H9 (cell line): ENCODE measurements at places on chromosomes 13 and 19. TPM values are rescaled to one million over a fixed set of nuclear protein-coding genes. Genes with fewer than 3 reads are reported as not detected.

- no peaks in the 10 kb centered on the region for H3K4me1 ChIP-seq
- no peaks in the 10 kb centered on the region; the same call in 1 of the 2 replicates for H3K27me3 ChIP-seq
- no peak overlapping the region for H3K4me3 ChIP-seq
- DNase-seq = no peak
These were observed 7.2 kb downstream of the GADD45B start for GRCh38 chr19:2483084-2483483.

GRCh38 chr13:19927117-19927748, 31.3 kb upstream of the ZMYM2 start:
- H3K4me1 ChIP-seq = no peaks in the 10 kb centered on the region
- no peak overlapping the region for H3K4me3 ChIP-seq
- no peaks in the 10 kb centered on the region for H3K27me3 ChIP-seq
- no peaks in the 10 kb centered on the region; the same call in 1 of the 3 replicates for H3K36me3 ChIP-seq
- no peak overlapping the region for H3K27ac ChIP-seq

DNA sequence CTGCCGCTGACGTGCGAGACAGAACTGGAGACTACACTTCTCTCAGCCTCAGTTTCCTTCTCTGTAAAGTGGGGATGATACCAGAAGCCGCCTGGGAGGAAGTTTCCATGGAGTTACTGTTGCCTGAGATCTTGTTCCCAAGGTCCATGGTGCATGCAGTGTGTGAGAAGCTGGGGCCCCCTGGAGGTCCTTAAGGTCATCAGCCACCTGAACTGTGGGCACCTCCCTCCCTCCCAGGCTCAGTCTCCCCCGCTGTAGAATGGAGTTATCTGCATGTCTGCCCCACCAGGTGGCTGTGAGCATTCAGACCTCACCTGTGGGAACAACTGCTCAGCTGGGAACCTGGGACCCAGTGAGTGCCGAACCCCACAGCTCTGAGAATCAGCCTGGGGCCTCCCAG, 2.7 kb downstream of the CRX start:
- no peaks in the 10 kb centered on the region for H3K36me3 ChIP-seq
- H3K4me1 ChIP-seq = no peaks in the 10 kb centered on the region
- peak; percentile 60 for DNase-seq
- H3K27ac ChIP-seq = no peak overlapping the region
- H3K27me3 ChIP-seq = no peaks in the 10 kb centered on the region

DNA sequence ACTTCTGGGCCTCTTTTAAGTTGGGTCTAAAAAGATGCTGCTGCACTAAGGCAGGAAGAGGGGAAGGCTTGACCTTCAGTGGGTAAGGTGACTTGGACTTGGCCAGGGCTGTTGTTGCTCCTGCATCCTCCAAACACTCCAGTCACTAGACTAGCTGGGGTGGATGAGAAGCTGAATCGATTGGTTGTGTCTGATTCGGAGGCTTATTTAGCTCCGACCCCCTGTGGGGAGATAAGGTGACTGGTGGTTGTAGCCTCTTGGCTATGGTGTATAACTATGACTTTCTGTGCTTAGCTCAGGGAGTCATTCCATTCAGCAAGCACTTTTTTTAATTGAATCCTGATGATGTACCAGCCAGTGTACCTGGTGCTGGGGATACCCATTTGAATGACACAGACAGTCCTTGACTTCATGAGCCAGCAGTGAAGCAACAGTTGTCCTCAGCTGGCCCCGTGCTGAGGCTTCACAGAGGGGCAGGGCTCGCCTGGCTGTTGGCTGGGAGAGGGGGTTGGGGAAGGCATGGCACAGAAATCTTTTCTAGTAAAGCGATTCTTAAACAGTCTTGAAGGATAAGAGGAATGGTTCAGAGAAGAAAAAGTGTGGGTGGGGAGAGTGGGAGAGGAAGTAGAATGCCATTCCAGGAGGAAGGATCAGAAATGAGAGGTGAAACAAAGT, 9.9 kb downstream of the PCDH8 start:
- no peak overlapping the region for H3K27ac ChIP-seq
- no peak for DNase-seq
- peaks cover 3% of the 10 kb centered on the region; the same call in 1 of the 2 replicates for H3K4me1 ChIP-seq
- no peak overlapping the region for H3K4me3 ChIP-seq
- no peaks in the 10 kb centered on the region; the same call in 2 of the 3 replicates for H3K36me3 ChIP-seq

DNA sequence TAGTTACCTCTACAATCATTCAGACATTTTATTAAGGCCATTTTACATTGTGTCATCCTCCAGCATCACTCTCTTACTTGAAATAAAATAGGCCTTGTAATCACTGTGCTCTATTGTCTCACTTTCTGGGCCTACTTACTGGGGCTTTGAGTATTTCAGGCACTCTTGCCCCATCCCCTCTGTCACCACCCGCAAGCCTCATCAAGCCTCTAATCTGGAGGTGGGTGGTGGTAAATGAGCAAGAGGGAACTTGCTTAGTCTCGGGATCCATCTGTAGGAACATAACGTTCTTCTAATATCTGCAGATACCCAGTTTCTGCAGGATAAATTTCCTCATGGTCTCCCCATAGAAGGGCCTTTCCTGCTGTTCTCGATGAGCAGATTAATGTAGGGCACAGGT, 19.4 kb upstream of the GPR18 start:
- H3K27me3 ChIP-seq = no peaks in the 10 kb centered on the region
- H3K4me1 ChIP-seq = no peaks in the 10 kb centered on the region; the same call in 1 of the 2 replicates
- peaks cover 10% of the 10 kb centered on the region; the same call in 1 of the 2 replicates for H3K36me3 ChIP-seq
- H3K4me3 ChIP-seq = no peak overlapping the region
- DNase-seq = no peak

DNA sequence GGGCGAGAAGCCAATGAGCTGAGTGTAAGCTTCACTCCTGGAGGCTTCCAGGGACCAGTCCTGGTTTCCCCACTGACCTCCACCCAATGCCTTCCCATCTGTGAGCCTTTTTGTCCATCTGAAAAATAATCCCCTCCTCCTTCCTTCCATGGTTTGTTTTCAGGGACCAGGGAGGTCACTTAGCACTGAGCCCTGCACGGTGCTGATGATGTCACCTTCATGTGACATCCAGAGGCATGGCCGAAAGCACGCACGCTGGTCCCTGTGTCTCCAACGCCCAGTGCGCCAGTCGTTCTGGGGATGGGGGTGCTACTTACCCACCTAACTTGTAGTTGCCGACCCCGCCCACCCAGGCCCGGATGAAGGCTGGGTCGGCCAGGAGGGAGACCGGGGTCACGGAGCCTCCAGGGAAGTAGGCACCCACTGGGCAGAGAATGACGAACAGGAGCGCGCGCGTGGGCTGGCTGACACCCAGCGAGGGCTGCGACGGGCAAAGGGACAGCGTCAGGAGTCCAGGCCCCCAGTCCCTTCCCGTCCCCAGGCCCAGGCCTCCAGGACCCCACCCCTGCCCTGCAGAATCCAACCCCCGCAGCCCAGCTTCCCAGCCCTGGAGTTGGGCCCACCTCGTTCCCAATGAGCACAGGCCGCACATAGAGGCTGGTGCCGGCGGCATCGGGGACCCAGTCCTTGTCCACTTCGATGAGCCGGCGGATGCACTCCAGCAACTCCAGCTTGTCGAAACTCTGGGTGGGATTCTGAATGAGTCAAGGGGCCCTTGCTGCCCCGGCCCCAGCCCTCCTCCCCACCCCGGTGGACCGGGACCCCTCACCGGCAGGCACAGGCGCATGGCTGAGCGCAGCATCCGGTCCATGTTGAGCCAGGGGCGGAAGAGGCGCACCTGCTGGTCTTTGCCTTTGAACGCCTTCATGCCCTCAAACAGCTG, 11.2 kb downstream of the BCAT2 start:
- H3K4me3 ChIP-seq = no peak overlapping the region
- H3K27me3 ChIP-seq = no peaks in the 10 kb centered on the region
- DNase-seq = no peak
- H3K36me3 ChIP-seq = no peaks in the 10 kb centered on the region
- H3K4me1 ChIP-seq = peaks cover 4% of the 10 kb centered on the region; the same call in 1 of the 2 replicates

GRCh38 chr19:39389631-39390414, 1.1 kb downstream of the PAF1 start:
- DNase-seq = no peak
- H3K36me3 ChIP-seq = peaks cover 64% of the 10 kb centered on the region
- peak overlapping the region; percentile 86 for H3K27ac ChIP-seq

- no peaks in the 10 kb centered on the region for H3K36me3 ChIP-seq
- H3K4me3 ChIP-seq = peak overlapping the region; percentile 2; the same call in 1 of the 3 replicates
- no peak overlapping the region for H3K27ac ChIP-seq
- no peak for DNase-seq
- no peaks in the 10 kb centered on the region for H3K4me1 ChIP-seq
These were observed 2.6 kb downstream of the POU2F2 start for GRCh38 chr19:42129399-42130253.

GRCh38 chr13:71488201-71488600, 378.8 kb downstream of the DACH1 start:
- H3K27ac ChIP-seq = no peak overlapping the region
- H3K4me3 ChIP-seq = no peak overlapping the region
- no peak for DNase-seq
- H3K36me3 ChIP-seq = no peaks in the 10 kb centered on the region

DNA sequence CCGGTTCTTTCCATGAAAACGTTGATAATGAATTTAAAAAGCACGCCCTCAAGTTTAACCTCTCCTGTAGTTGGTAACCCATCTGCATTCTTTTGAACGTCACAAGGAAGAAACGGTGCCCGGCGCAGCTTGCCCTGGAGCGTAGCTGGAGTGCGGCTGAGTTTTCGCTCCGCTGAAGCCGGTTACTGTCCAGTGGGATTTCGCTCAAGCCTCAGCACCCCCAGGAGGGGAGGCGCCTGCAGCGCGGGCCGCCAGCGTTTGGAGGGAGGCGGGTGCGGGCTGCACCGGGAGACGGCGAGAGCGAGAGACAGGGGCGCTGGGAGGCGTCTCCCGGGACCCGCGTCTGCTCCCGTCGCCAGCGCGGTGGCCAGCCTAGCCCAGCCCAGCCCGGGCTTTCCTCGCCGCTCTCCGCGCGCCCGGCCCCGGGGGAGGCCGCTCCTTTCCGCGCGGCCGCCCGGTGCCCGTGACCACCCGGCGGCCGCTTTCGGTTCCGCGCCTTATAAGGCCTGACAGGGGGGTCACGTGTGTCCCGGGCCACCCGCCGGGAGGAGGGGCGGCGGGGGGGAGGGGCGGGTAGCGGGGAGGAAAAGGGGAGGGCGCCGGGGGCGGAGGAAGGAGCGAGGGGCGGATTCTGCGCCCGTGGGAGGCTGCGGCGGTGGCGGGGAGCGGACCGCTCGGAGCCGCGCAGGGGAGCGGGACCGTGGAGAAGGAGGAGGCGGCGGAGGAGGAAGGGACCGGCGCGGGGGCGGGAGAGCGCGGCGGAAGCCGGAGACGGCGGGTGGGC, 8.3 kb upstream of the DGKH start:
- no peak overlapping the region for H3K27ac ChIP-seq
- H3K4me1 ChIP-seq = no peaks in the 10 kb centered on the region
- H3K27me3 ChIP-seq = peaks cover 15% of the 10 kb centered on the region; the same call in 1 of the 2 replicates

DNA sequence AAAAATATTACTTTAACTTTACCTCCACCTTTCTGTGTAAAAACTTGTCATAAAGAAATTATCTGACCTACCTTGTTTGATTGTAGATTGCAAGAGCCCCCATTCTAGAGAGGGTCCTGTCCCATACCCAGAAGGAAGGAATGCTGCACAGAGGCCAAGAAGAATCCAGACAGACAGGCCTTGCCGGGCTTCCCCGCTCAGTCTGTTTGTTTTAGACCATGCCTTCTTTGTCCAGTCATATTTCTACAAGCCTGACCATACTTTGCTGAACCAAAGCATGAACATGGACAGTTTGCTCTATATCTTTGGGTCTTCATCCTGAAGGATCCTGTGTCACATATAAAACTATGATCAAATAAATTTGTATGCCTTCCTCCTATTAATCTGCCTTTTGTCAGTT, 95.8 kb upstream of the MYCBP2 start:
- H3K4me3 ChIP-seq = no peak overlapping the region
- H3K27me3 ChIP-seq = no peaks in the 10 kb centered on the region
- DNase-seq = no peak
- H3K36me3 ChIP-seq = no peaks in the 10 kb centered on the region; the same call in 2 of the 3 replicates

- no peak overlapping the region for H3K4me3 ChIP-seq
- H3K27me3 ChIP-seq = no peaks in the 10 kb centered on the region
- no peaks in the 10 kb centered on the region for H3K36me3 ChIP-seq
- no peaks in the 10 kb centered on the region for H3K4me1 ChIP-seq
- no peak for DNase-seq
- H3K27ac ChIP-seq = no peak overlapping the region
These were observed 177.0 kb downstream of the DCLK1 start for GRCh38 chr13:35954207-35954560.

DNA sequence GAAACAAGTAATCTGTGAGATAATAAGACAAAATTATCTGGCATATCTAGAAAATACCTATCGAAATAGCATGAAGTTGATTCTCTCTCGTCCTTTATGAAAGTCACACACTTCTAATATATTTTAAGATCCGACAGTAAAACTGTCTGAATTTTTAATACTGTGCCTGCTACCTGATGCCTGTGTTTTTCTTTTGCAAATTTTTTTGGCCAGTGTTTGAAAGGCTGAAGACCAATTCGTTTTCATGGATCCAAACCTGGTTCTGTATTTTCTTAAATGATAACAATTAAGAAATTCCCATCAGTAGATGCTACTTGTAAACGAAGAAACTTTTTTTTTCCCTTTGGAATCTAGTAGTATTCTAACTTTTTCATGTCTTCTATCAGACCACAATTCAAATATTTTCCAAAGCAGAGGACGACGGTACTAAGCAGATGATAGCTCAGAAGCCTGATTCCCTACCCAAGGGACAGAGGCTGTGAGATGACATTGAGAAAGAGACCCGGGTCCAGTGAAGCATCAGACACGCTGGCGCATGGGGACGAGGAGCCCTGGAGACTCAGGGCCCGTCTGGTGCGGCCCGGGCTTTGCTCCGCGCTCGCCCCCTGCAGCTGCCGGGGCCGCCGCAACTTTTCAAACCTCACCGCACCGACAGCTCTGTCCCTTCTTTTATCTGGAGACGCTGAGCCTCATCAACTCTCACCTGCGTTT, 49.5 kb upstream of the PABPC3 start:
- no peak overlapping the region for H3K27ac ChIP-seq
- peak; percentile 53 for DNase-seq
- H3K4me3 ChIP-seq = peak overlapping the region; percentile 71
- peaks cover 2% of the 10 kb centered on the region; the same call in 1 of the 2 replicates for H3K27me3 ChIP-seq
- H3K4me1 ChIP-seq = no peaks in the 10 kb centered on the region
- H3K36me3 ChIP-seq = peaks cover 11% of the 10 kb centered on the region

The NAPSA gene
- total RNA-seq = 0.33 and 0.44 TPM in 2 replicates

The VAV1 gene
- total RNA-seq = 0.61 and 0.90 TPM in 2 replicates

The KCNK6 gene
- 5.4 and 6.5 TPM in 2 replicates for total RNA-seq

The SULT2A1 gene
- total RNA-seq = not detected in 2 replicates

The IL11 gene
- 3.8 and 3.9 TPM in 2 replicates for total RNA-seq

The ZNF112 gene
- 3.3 and 4.2 TPM in 2 replicates for total RNA-seq
